ENCODE measurements at places on chromosomes 2 and 18. TPM values are rescaled to one million over a fixed set of nuclear protein-coding genes. Genes with fewer than 3 reads are reported as not detected.

TUBA3E gene
- not detected for total RNA-seq

GRCh38 chr2:48049371-48049770 lies 143.1 kb upstream of the FBXO11 start:
- H3K4me1 ChIP-seq, result no peaks in the 10 kb centered on the region
- no peak overlapping the region for H3K27ac ChIP-seq
- H3K36me3 ChIP-seq, result no peaks in the 10 kb centered on the region
- H3K27me3 ChIP-seq, result peaks cover 5% of the 10 kb centered on the region

GKN1 gene
- not detected for total RNA-seq

- no peaks in the 10 kb centered on the region for H3K36me3 ChIP-seq
- no peaks in the 10 kb centered on the region for H3K4me1 ChIP-seq
- H3K27ac ChIP-seq, result no peak overlapping the region
- H3K27me3 ChIP-seq, result peaks cover 3% of the 10 kb centered on the region
- no peak for DNase-seq
Observed at GRCh38 chr2:58449286-58450010, 208.3 kb upstream of the FANCL start.

GRCh38 chr2:54577944-54578647 lies 122.0 kb downstream of the SPTBN1 start:
- H3K36me3 ChIP-seq, result peaks cover 15% of the 10 kb centered on the region
- DNase-seq, result no peak
- H3K4me1 ChIP-seq, result peaks cover 95% of the 10 kb centered on the region
- H3K27ac ChIP-seq, result peak overlapping the region; percentile 44
- no peak overlapping the region for H3K4me3 ChIP-seq
- no peaks in the 10 kb centered on the region for H3K27me3 ChIP-seq

DNA sequence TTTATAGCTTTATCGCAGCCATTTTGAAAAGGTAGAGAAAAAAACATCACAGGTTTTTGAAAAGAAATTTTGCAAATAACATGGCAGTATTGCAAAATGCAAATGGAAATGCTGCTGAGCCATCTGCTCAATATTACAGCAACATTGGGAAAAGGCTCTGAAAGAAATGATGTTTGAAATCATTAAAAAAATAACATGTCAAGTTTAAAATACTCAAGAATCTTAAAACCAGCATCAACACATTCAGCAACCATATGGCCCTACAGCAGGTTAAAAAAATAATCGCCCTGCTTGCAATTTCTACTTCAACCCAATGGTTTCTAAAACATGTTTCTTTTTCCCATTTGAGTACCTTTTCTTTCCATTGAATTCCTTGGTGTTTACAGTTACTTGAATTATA lies 289.4 kb downstream of the AFF3 start:
- H3K4me3 ChIP-seq, result no peak overlapping the region
- no peaks in the 10 kb centered on the region for H3K27me3 ChIP-seq
- H3K27ac ChIP-seq, result no peak overlapping the region
- H3K4me1 ChIP-seq, result no peaks in the 10 kb centered on the region
- H3K36me3 ChIP-seq, result peaks cover 3% of the 10 kb centered on the region
- DNase-seq, result no peak

PSMA8 gene
- total RNA-seq, result 1.4 TPM

MAPRE2 gene
- 59.4 TPM for total RNA-seq

RHBDD1 gene
- total RNA-seq, result 49.0 TPM

- no peak for DNase-seq
- H3K27me3 ChIP-seq, result no peaks in the 10 kb centered on the region
- H3K4me3 ChIP-seq, result no peak overlapping the region
- H3K4me1 ChIP-seq, result peaks cover 9% of the 10 kb centered on the region
- no peak overlapping the region for H3K27ac ChIP-seq
Observed at GRCh38 chr18:77014538-77014937, 118.0 kb downstream of the MBP start.

FHOD3 gene
- total RNA-seq, result not detected

DNA sequence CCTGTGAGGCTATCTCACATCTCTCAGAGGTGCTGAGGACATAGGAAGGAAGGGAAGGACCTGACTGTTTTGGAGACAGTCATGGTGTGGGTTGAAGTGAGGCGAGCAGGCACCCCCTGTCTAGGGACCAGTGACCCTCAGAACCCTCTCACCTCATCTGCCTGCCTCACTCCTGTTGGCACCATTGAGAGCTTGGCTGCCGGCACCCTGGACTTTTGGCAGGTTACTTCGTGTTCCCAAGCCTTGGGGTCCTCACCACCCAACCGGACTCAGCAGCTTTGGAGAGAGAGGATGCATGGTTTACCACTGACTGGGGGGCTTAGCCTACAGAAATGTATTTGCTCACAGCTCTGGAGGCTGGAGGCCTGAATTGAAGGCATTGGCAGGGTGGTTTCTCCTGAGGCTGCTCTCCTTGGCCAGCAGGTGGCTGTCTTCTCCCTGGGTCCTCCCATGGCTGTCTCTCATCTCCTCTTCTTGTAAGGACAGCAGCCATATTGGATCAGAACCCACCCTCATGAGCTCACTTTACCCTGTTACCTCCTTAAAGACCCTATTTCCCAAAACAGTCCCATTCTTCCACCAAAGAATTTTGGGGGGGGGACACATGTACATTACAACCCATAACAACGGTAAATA lies 142.0 kb downstream of the TSN start:
- no peaks in the 10 kb centered on the region for H3K36me3 ChIP-seq
- H3K4me3 ChIP-seq, result no peak overlapping the region
- no peaks in the 10 kb centered on the region for H3K27me3 ChIP-seq

TUBB8B gene
- total RNA-seq, result not detected

GRCh38 chr2:163191372-163191771 lies 352.8 kb upstream of the KCNH7 start:
- no peaks in the 10 kb centered on the region for H3K4me1 ChIP-seq
- peak; percentile 7 for DNase-seq
- no peak overlapping the region for H3K27ac ChIP-seq
- H3K36me3 ChIP-seq, result no peaks in the 10 kb centered on the region
- no peaks in the 10 kb centered on the region for H3K27me3 ChIP-seq

DNA sequence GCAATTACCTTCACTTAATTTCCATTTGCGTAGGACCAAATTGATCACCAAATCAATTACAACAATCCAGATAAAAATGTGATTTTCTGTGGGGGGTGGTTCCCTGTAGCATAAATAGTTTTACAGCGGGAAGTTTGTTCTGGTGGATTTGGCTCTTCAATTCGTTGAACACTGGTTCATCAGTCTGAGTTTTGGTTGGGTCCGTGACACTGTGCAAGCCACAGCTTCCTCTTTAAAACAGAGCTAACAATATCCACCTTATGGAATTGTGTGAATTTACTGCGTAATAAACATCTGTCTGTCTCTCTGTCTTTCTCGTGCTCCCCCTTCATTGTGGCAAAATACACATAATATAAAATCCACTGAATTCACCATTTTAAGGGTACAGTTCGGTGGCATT lies 310.8 kb downstream of the TGIF1 start:
- H3K27ac ChIP-seq, result no peak overlapping the region
- H3K36me3 ChIP-seq, result no peaks in the 10 kb centered on the region
- no peak overlapping the region for H3K4me3 ChIP-seq

GRCh38 chr2:30713698-30714097 lies 93.5 kb downstream of the CAPN13 start:
- H3K27me3 ChIP-seq, result no peaks in the 10 kb centered on the region
- peaks cover 11% of the 10 kb centered on the region for H3K4me1 ChIP-seq
- no peak overlapping the region for H3K4me3 ChIP-seq
- no peak for DNase-seq
- H3K27ac ChIP-seq, result peak overlapping the region; percentile 13

GRCh38 chr2:120737340-120738101 lies 1.9 kb downstream of the GLI2 start:
- peaks cover 68% of the 10 kb centered on the region for H3K27me3 ChIP-seq
- no peak overlapping the region for H3K4me3 ChIP-seq
- no peak for DNase-seq

CAPN13 gene
- total RNA-seq, result not detected

DNA sequence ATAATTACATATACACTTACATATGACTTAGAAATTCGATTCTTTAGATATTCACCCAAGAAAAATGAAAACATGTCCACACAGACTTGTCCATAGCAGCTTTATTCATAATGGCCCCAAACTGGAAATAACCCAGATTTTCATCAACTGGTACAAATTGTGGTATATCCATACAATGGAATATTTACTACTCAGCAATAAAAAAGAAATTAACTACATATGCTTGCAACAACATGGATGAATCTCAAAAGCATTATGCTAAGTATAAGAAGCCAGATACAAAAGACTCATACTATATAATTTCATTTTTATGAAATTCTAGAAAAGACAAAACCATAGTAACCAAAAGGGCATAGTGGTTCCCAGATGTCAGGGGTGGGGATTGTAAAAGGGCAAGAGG lies 5.1 kb upstream of the REEP1 start:
- no peak overlapping the region for H3K4me3 ChIP-seq
- peaks cover 42% of the 10 kb centered on the region for H3K27me3 ChIP-seq
- H3K4me1 ChIP-seq, result peaks cover 5% of the 10 kb centered on the region

GRCh38 chr2:191977754-191978153 lies 130.9 kb upstream of the CAVIN2 start:
- no peak overlapping the region for H3K27ac ChIP-seq
- H3K4me3 ChIP-seq, result no peak overlapping the region
- H3K4me1 ChIP-seq, result no peaks in the 10 kb centered on the region
- DNase-seq, result no peak
- H3K36me3 ChIP-seq, result no peaks in the 10 kb centered on the region
- peaks cover 3% of the 10 kb centered on the region for H3K27me3 ChIP-seq

TBR1 gene
- not detected for total RNA-seq

AKAIN1 gene
- not detected for total RNA-seq

DNA sequence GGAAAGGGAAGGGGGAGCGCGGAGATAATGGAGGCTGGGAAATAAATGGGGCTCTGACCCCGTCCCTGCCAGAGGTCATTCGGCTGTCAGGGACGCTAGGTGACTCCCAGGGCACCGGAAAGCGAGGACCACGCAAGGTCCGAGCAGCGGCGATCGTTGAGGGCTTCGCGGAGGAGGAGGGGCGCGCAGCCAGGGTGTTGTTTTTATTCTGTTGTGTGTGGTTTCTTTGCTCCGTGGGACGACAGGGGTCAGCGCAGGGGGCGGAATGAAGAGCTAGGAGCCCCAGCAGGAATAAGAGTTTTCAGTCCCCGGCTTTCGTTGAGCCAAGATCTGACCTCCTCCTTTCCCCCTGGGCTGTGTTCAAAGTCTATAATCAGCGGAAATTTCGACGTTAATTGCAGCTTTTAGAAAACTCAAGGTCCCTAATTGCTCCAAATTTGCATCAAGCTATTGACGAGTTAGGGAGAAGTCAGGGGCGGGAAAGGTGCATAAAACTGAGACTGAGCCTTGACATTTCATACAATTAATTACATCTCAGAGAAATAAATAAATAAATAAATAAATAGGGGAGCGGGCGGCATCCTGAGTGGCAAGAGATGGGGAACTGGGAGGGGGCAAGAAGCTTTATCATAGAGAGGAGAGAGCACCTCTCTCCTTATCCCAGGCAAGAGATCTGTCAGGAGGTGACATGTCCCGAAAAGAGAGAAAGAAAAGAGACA lies 2.2 kb downstream of the GAD1 start:
- no peak overlapping the region for H3K27ac ChIP-seq
- H3K27me3 ChIP-seq, result peaks cover 71% of the 10 kb centered on the region
- peaks cover 54% of the 10 kb centered on the region for H3K4me1 ChIP-seq
- peak overlapping the region; percentile 70 for H3K4me3 ChIP-seq
- no peaks in the 10 kb centered on the region for H3K36me3 ChIP-seq
- DNase-seq, result no peak

- H3K4me3 ChIP-seq, result no peak overlapping the region
- no peak overlapping the region for H3K27ac ChIP-seq
- peaks cover 12% of the 10 kb centered on the region for H3K27me3 ChIP-seq
Observed at GRCh38 chr2:106890606-106891005, 4.6 kb upstream of the ST6GAL2 start.

- H3K27me3 ChIP-seq, result peaks cover 8% of the 10 kb centered on the region
- no peaks in the 10 kb centered on the region for H3K4me1 ChIP-seq
- no peaks in the 10 kb centered on the region for H3K36me3 ChIP-seq
- DNase-seq, result no peak
Observed at GRCh38 chr2:157169889-157170288, 87.6 kb upstream of the GALNT5 start.

DNA sequence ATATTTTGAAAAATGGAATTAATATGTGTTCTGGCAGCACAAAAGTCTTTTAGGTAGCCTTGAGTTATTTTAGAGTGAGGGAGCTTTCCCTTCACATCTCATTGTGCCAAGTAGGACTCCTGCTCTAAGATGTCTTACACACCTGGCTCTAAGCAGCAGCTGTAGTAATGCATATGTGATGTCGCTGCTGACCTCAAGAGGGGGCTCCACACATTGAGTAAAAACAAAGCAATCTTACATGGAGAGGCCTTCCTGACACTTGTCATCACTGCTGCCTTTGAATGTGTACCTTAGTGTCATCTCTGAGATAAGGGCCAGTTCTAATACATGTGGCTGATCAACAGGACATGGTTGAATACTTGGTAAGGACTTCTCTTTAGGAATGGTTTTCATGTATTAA lies 75.8 kb downstream of the ACTR3 start:
- H3K27me3 ChIP-seq, result no peaks in the 10 kb centered on the region
- H3K4me3 ChIP-seq, result no peak overlapping the region
- H3K4me1 ChIP-seq, result peaks cover 19% of the 10 kb centered on the region
- peak; percentile 53 for DNase-seq
- H3K27ac ChIP-seq, result no peak overlapping the region
- peaks cover 11% of the 10 kb centered on the region for H3K36me3 ChIP-seq

ASAP2 gene
- total RNA-seq, result 0.26 TPM

- no peaks in the 10 kb centered on the region for H3K36me3 ChIP-seq
- peak; percentile 11 for DNase-seq
- H3K4me1 ChIP-seq, result peaks cover 14% of the 10 kb centered on the region
- H3K27me3 ChIP-seq, result peaks cover 2% of the 10 kb centered on the region
Observed at GRCh38 chr18:23712445-23712844, 23.2 kb downstream of the LAMA3 start.

SS18 gene
- total RNA-seq, result 57.8 TPM

GRCh38 chr18:14925281-14925709 lies 177.3 kb downstream of the ANKRD30B start:
- H3K4me3 ChIP-seq, result no peak overlapping the region
- H3K27ac ChIP-seq, result no peak overlapping the region
- no peaks in the 10 kb centered on the region for H3K36me3 ChIP-seq
- no peak for DNase-seq
- no peaks in the 10 kb centered on the region for H3K27me3 ChIP-seq

IL36G gene
- not detected for total RNA-seq

GPBAR1 gene
- total RNA-seq, result 0.11 TPM

DNA sequence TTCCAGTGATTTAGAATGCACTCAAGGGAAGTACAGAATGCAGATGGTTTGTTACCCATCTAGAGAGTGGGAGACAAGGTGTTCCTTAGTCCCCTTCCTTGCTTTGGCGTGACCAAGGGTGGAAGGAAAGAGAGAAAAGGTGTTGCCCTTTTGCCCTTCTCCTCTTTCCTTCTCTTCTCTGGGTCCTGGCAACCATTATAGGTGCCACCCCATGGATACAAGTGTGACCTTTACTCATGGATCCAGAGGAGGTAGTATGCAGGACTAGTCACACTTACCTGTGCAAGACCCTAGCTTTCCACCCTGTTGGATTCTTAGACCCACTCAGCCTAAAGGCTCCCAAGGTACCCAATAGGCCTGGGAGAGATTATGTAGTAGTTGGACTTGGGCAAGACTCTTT lies 11.6 kb upstream of the RBFA start:
- H3K4me3 ChIP-seq, result no peak overlapping the region
- no peak for DNase-seq
- no peak overlapping the region for H3K27ac ChIP-seq
- no peaks in the 10 kb centered on the region for H3K27me3 ChIP-seq
- H3K4me1 ChIP-seq, result no peaks in the 10 kb centered on the region

PPP1R1C gene
- not detected for total RNA-seq

GRCh38 chr2:23420840-23421476 lies 36.0 kb downstream of the KLHL29 start:
- H3K27me3 ChIP-seq, result no peaks in the 10 kb centered on the region
- H3K36me3 ChIP-seq, result no peaks in the 10 kb centered on the region
- no peaks in the 10 kb centered on the region for H3K4me1 ChIP-seq
- no peak overlapping the region for H3K27ac ChIP-seq

GATA6 gene
- total RNA-seq, result not detected

OSR1 gene
- not detected for total RNA-seq

Measured in activated CD4-positive, alpha-beta T cell treated with anti-CD3 and anti-CD28 coated beads for 36 hours (primary cell).